Gastroesophageal sphincter (tissue), 4 donors: ENCODE measurements at places on chromosomes 3 and 15.
A peak's percentile ranks its signal among the peaks of the same experiment; 100 is the strongest.

- peak; percentile 29 for ATAC-seq
- H3K4me1 ChIP-seq, result no peaks in the 10 kb centered on the region
- no peak overlapping the region for H3K4me3 ChIP-seq
- peaks cover 8% of the 10 kb centered on the region for H3K27me3 ChIP-seq
- no peaks in the 10 kb centered on the region for H3K36me3 ChIP-seq
Observed at GRCh38 chr15:100680726-100681125, 78.3 kb downstream of the ASB7 start.

DNA sequence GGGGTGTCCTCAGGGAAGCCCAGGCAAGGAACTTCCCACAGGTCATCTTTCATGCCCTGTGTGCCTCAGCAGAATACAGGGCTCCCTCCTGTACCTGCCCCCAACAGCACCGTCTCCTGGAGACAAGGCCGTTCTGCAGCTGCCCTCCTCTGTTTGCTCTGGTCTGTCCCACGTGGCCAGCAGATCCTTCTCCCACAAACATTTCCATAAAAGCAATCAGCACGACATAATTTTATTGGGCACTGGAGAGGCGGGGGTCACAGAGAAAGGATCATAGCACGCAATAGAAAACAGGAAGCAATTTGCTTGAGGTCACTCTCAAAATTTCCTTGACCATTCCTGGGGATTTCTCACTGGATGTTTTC, 29.4 kb downstream of the STARD5 start:
- no peak for ATAC-seq
- no peaks in the 10 kb centered on the region for H3K27me3 ChIP-seq
- H3K27ac ChIP-seq, result no peak overlapping the region
- peaks cover 27% of the 10 kb centered on the region for H3K4me1 ChIP-seq
- peaks cover 32% of the 10 kb centered on the region for H3K36me3 ChIP-seq
- no peak overlapping the region for H3K4me3 ChIP-seq

DNA sequence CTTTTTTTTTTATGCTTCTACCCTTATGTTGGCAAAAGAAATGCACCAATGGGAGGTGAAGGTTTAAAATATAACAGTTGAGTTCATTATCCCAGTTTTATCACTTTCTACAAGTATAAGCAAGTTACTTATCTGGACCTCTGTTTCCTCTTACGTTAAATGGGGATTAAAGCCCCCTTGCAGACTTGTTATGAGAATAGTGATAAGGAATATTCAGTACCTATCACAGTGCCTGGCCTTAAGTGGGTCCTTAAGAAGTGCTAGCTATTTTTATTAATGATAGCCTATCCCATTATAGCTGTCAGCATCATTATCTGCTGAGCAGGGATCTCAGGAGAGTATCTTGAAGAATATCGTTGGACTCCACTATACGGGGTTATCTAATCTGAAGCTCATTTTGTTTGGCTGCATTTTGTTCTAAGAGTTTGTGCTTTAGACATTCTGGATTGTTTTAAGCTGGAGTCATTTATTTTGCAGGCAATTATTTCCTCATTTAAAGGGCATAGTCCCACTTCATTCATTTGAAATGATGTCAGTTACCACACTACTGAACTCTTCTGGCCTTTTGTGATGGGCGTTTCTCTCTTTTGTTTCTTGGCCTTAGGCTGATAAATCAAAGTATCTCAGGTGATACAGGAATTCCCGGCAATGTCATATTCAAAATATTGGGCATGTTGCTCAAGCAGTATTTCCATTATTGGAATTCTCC, 28.8 kb downstream of the RAB8B start:
- H3K36me3 ChIP-seq, result no peaks in the 10 kb centered on the region
- peaks cover 45% of the 10 kb centered on the region for H3K4me1 ChIP-seq
- peak; percentile 76 for ATAC-seq
- no peak overlapping the region for H3K27ac ChIP-seq
- no peak overlapping the region for H3K4me3 ChIP-seq

- H3K27me3 ChIP-seq, result no peaks in the 10 kb centered on the region
- H3K27ac ChIP-seq, result no peak overlapping the region
- no peak overlapping the region for H3K4me3 ChIP-seq
- no peak for ATAC-seq
- H3K4me1 ChIP-seq, result peaks cover 1% of the 10 kb centered on the region
Observed at GRCh38 chr15:85019815-85020590, 38.3 kb downstream of the PDE8A start.

DNA sequence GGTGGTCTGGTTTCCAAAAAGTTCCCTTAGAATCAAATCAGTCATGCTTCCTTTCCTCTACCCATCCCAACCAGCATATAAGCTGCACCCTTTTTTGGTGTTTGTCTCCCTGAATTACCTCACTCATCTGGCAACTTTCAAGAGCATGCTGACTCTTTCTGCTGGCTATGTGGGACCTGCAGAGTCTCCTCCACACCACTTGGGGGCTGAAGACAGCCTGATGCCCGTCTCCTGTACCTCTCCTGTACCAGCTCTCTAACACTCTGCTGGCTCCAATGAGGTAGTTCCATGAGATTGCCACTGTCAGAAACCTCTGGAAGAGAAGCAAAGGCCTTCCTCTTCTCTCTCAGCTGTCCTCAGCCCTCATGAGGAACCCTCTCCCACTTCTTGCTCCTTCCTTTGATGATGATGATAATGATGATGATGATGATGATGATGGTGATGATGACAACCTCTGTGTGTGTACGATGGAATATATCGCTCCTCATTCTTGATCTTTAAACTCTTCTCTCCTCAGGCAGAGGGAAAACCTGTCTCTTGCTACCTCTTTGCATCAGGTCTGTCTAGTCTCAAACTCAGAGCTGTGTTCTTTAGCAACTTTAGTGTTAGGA, 257.5 kb downstream of the ZNF621 start:
- H3K36me3 ChIP-seq, result no peaks in the 10 kb centered on the region
- no peak for ATAC-seq
- H3K27ac ChIP-seq, result no peak overlapping the region
- no peak overlapping the region for H3K4me3 ChIP-seq
- no peaks in the 10 kb centered on the region for H3K27me3 ChIP-seq
- peaks cover 14% of the 10 kb centered on the region for H3K4me1 ChIP-seq

- no peak overlapping the region for H3K4me3 ChIP-seq
- H3K4me1 ChIP-seq, result peaks cover 7% of the 10 kb centered on the region
- no peaks in the 10 kb centered on the region for H3K27me3 ChIP-seq
- H3K27ac ChIP-seq, result no peak overlapping the region
- ATAC-seq, result no peak
Observed at GRCh38 chr3:76065964-76066363, 280.6 kb upstream of the ZNF717 start.

DNA sequence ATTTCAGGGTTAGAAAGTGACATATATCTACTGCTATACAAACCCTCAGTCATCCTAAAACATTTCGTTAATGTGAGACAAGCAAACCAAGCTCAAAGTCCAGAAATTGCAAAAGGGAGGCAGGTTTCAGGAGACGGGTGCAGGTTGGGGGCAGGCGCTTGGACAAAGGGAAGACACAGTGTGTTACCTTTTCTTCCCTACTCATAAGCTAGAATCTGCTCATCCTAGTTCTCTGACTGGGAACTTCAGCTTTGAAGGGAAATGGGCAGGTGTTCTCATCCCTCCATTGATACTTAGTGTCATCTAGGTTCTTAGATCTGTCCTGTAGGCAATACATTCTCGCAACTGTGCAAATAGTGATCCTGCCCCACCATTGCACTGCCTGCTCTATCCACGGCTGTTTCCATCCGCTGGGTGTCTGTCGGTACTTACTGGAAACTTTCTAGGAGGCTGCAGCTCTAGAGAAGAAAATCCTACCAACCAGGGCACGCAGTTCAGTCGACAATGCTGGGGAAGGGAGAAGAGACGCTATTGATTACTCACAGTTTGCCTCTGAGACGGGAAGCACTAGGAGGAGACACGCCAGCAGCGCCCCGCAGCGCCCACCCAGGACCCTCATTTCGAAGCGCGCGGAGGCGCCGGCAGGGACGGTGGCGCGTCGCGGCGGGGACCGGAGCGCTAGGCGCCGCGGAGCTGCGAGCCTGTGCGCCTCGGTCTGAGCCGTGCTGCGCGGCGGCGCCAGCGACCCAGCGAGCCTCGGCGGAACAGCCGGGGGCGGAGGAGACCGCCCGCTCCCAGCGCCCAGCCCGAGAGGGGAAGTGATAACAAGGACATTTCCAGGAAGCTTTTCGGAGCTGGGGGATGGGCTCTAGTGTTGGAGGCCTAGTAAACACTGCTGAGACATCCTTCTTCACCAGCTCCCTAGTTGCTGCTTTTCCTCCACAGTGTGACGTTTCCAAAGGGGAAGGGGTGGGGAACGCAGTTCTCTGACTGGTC, at the start of gene PROS1:
Gene PROS1, minus strand, starts transcription at position 766 of the 996 bp plus-strand sequence. Its CDS starts 147 bp downstream, at position 619.
- H3K27ac ChIP-seq, result peak within 1 kb of the TSS; percentile 94
- ATAC-seq, result peak; percentile 95
- no peaks in the 10 kb centered on the region for H3K27me3 ChIP-seq
- H3K4me3 ChIP-seq, result peak within 1 kb of the TSS; percentile 75
- peaks cover 3% of the 10 kb centered on the region for H3K4me1 ChIP-seq
- no peaks in the 10 kb centered on the region for H3K36me3 ChIP-seq

GRCh38 chr3:37671926-37672325, 189.8 kb upstream of the CTDSPL start:
- H3K4me1 ChIP-seq, result peaks cover 17% of the 10 kb centered on the region
- no peak overlapping the region for H3K27ac ChIP-seq
- no peaks in the 10 kb centered on the region for H3K36me3 ChIP-seq
- ATAC-seq, result no peak
- H3K27me3 ChIP-seq, result no peaks in the 10 kb centered on the region
- no peak overlapping the region for H3K4me3 ChIP-seq

- H3K27me3 ChIP-seq, result no peaks in the 10 kb centered on the region
- no peak overlapping the region for H3K4me3 ChIP-seq
- no peak overlapping the region for H3K27ac ChIP-seq
- H3K4me1 ChIP-seq, result peaks cover 7% of the 10 kb centered on the region
Observed at GRCh38 chr3:150433347-150433746, 25.2 kb downstream of the TSC22D2 start.
